ENCODE measurements at places on chromosomes 4 and X.

GRCh38 chr4:8502836-8503585 is 62.4 kb downstream of the TRMT44 start:
- DNase-seq: no peak

GRCh38 chrX:70231666-70232065 is 2.8 kb upstream of the AWAT1 start:
- DNase-seq: no peak

DNA sequence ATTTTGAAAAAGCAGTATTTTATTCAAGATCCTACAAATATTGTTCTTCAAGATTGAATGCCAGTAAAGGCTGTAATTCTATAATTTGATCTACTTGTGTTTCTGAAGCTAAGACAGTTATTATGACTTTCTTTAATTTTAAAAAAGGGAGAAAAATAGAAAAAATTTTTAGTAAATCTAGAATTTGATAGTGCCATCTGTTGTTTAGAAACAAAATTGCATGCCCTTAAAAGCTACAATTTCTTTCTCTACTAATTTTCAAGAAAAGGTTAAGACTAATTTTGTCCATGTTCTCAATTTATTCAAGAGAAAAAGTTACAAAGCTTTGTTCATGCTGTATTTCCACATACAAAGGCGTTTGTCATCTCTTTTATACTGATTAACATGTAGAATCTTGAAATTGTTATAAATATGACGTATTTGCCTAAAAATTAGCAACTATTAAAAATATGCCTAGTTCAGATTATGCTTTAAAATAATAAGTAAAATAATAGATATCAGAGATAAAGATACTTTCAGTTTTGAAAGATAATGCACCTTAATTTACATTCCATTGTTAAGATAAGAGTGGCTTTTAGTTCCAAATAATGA is 25.6 kb upstream of the MMRN1 start:
- no peak for DNase-seq

- DNase-seq: no peak
These were observed 338.9 kb downstream of the DHX15 start for GRCh38 chr4:24245491-24245820.

DNA sequence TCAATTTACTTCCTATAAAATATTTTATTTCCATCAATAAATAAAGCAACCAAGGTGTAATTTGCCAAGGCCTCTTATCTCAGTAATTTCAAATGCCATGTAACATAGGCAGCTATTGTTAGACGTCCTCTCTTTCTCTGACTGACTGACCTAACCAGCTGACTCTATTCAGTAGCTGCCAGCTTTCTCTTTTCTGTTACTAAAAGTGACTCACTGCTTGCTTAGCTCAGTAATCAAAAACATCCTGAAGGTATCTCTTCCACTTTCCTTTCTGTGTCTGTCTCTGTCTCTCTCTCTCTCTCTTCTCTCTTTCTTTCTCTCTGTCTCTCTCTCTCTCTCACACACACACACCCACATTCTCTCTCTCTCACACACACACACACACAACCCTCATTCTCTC is 134.2 kb downstream of the SPOCK3 start:
- DNase-seq: no peak

DNA sequence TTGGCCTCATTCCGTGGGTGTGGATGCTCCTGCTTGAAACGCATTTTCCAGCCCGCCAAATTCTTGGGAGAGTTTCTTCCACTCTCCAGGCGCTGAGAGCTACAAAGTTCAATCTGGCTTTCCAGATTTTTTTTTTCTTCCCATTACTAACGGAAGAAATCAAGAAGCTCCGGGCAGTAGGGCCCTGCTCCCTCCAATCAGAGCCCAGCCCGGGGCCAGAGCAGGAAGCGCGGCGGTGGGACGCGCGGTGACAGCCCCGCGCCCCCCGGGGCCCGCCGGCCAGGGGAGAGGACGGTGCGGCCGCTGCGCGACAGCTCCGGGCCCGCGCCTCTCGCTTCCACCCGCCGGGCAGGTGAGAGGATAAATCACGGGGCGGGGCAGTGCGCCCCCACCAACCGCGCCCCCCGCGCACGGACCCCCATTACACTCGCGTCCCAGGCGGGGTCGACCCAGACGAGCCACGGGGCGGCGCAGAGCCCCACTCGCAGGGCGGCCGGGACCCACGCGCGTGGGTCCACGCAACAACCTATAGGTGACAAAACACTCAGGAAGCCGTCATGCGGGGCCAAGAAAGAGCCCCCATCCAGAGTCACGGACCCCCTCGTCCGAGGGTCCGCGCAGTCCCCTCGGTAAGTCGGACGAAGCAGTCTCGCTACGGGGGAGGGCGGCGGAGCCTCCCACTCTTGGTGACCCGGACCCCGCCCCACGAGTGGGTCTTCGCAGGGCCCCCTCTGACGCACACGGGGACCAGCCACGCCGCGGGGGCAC is 868 bp downstream of the AFAP1 start:
- no peak for DNase-seq

- peak; percentile 65 for DNase-seq
These were observed 85.5 kb downstream of the BCOR start for GRCh38 chrX:40012039-40012867.

- DNase-seq: no peak
These were observed 24.6 kb downstream of the UNC5C start for GRCh38 chr4:95524184-95524583.

DNA sequence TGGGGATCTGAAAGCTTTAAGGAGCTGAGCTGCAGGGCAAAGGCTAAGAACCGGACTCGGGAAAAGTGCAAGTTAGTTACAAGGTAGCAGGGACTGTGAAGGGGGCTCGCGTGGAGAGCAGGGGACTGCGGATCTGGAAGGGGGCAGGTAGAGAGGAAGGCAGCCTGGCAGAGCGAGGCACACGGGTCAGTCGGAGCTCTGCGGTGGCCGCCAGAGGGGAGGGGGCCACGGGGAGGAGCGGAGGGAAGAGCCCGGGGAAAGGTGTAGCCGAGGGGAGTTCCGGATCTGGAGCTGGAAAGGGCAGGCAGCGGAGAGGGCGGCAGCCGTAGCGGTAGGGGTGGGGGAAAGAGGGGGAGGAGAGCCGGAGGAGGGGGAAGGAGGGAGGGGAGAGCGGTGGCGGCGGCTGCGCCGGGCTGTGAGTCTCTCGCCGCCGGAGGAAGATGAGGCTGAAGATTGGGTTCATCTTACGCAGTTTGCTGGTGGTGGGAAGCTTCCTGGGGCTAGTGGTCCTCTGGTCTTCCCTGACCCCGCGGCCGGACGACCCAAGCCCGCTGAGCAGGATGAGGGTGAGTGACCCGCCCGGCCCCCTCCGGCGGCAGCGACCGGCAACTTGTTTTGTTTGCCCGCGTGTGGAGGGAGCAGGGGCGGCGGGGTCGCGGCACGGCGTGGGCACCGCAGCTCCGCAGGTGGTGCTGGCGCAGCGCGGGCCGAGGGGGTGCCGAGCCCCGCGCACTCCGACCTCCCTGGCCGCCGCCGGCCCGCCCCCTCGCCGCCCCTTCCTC is at the start of gene GALNT7:
Gene GALNT7 (plus strand): TSS at position 416 of the 782 bp plus-strand sequence. CDS start 25 bp downstream, at position 441.
- peak; percentile 89 for DNase-seq

- DNase-seq: no peak
These were observed 15.0 kb upstream of the STK32B start for GRCh38 chr4:5036239-5036638.

GRCh38 chrX:2614911-2615310 is 76.2 kb upstream of the CD99 start:
- DNase-seq: no peak

Data from upper lobe of right lung (tissue), 1 donor.